Stimulated activated CD4-positive, alpha-beta T cell treated with anti-CD3 and anti-CD28 coated beads, TNF-alpha, amount 100 ng/mL, for 1 hour (primary cell): ENCODE measurements at places on chromosomes 2 and 18.

GRCh38 chr2:88826399-88826798 is 134.9 kb downstream of the RPIA start:
- DNase-seq, result no peak

DNA sequence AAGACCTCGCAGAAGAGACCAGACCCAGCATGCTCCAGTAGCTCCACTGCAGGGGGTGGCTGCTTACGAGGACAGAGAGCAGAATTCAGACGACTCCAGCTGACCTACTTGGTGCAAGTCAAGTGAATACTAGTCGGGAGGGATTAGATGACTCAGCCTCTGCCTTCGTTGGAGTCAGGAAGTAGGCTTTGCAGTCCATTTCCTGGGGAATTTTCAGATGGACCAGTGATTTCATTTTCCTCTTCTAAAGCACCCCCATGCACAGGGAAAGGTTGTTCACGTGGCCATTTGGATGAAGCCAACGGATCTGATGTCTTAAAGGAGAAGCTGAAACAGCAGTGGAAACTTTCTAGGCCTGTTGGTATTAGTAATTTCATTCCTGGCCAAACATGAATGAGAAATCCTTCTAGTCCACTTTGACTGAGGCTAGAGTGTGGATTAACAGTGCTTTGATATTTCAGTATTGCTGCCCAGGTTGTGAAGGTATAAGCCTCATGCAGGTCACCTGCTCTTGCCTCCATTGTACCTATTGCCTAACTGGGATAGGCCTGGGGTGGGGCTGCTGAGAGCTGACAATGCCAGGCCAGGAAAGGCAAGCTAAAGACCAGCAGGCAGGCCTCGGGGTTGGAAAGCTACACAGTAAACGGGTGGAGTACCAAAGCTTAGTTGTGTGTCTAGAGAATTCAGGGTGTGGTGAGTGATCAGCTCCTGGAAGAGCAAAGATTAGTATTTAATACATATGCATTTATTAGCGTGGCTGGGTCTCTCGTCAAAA is 117.6 kb upstream of the FOSL2 start:
- DNase-seq, result no peak

DNA sequence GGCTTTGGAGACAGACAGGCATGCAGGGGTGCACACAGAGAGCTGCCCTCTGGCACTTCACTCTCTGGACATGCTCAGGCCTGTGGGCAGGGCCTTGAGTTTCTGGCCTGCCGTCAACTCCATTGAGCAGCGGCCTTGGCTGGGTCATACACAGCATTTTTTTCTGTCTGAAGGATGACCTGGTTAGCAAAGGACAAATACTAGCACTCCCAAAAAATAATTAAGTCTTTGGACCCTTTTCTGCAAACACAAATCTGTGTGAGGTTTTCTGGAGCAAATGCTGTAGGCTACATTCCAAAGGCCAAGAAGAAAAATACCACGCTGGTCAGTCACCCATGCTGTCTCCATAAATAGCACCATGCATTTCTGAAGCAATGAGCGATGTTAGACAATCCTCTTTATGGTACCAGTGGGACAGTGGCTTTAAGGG is 124.7 kb upstream of the CTAGE1 start:
- no peak for DNase-seq

GRCh38 chr2:230128623-230129342 is 60.1 kb upstream of the SLC16A14 start:
- no peak for DNase-seq

- no peak for DNase-seq
Measured at GRCh38 chr2:100242476-100242875, 79.8 kb downstream of the LONRF2 start.

DNA sequence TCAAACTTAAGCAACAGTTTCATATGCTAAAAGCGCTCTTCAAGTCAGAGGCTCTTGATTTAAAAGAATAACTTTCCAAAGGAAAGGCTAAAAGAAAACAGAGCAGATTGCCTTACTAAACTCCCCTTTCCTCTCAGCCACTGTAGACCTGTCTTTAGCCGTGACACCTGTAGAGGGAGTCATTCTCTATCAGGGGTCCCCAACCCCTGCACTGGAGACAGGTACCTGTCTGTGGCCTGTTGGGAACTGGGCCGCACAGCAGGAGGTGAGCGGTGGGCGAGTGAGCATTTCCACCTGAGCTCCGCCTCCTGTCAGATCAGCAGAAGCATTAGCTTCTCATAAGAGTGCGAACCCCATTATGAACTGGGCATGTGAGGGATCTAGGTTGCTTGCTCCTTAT is 9.6 kb downstream of the SLC14A1 start:
- no peak for DNase-seq

DNA sequence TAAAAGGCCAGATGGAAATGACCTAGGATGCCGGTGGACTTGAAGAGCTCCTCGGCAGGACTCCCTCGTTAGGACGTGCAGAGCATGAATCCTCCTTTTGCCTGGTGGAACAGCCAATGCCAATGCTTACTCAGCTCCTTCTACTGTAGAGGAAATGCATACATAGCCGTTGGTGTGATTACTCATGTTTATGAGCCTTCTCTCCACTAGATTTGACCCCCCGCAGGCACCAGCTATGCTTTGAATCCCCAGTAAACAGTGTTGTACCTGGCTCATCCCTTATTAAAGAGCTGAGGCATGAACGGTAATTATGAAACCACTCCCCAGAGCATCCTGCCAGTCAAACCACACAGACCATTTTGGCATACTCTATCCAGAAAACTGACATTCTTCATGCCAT is 172.8 kb downstream of the ANTXR1 start:
- DNase-seq, result no peak

DNA sequence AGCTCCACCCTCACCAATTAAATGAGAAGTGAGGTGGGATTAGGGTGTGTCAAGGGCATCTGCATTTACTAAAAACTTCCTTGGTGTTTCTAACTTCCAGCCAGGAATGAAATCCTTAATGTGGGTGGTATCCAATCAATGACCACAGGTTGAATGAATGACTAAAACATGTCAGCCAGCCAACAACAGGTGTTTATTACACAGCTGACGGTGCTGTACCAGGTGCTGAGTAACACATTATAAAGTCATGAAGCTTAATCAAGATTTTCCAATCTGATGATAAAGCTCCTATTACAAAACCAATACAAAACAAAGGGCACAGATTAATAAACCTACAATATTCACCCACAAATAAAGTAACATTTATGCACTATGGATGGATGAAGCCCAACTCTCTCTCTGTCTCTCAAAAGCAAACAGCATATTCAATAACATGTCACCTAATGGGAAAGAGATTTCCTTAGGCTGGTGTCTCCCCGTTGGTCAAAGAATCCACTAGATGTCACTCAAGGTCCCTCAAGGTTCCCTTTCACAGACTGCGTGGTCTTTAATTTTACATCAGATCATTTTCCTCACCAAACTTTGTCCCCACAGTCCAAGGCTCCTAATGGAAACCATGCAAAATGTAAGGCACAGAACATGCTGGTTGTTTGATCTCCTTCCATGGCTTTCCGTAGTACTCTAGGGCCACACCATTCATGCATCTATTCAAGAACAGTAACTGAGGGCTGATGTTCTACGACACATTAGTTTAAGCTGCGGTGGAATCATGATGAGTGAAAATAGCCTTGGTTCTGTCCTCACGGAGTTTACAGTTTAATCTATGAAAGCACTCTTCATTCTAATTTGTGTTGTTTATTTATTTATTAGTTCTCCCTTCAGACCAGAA is 6.4 kb upstream of the PTPN4 start:
- no peak for DNase-seq
